ENCODE measurements at places on chromosomes 6 and 20. TPM values are rescaled to one million over a fixed set of nuclear protein-coding genes. Genes with fewer than 3 reads are reported as not detected.

Gene SLC17A3
- total RNA-seq: not detected

- DNase-seq: no peak
Measured at GRCh38 chr6:167761794-167762258, 64.9 kb upstream of the AFDN start.

GRCh38 chr6:6384520-6384919, 64.1 kb upstream of the F13A1 start:
- no peak for DNase-seq

GRCh38 chr6:32096394-32097258, 12.5 kb downstream of the TNXB start:
- no peak for DNase-seq

- DNase-seq: no peak
Measured at GRCh38 chr6:40185486-40185885, 251.2 kb upstream of the MOCS1 start.

- DNase-seq: peak; percentile 60
Measured at GRCh38 chr6:45718871-45719270, 296.8 kb downstream of the CLIC5 start.

- no peak for DNase-seq
Measured at GRCh38 chr6:89575562-89575960, 63.0 kb downstream of the LYRM2 start.

GRCh38 chr6:154164397-154164796, 125.4 kb downstream of the OPRM1 start:
- DNase-seq: peak; percentile 62
